Activated B cell treated with CpG ODN at 0.5 μM for 24 hours (primary cell): ENCODE measurements at places on chromosomes 4 and X. TPM values are rescaled to one million over a fixed set of nuclear protein-coding genes. Genes with fewer than 3 reads are reported as not detected.

GRCh38 chrX:84441143-84441542 lies 61.1 kb downstream of the HDX start:
- no peak for DNase-seq

DNA sequence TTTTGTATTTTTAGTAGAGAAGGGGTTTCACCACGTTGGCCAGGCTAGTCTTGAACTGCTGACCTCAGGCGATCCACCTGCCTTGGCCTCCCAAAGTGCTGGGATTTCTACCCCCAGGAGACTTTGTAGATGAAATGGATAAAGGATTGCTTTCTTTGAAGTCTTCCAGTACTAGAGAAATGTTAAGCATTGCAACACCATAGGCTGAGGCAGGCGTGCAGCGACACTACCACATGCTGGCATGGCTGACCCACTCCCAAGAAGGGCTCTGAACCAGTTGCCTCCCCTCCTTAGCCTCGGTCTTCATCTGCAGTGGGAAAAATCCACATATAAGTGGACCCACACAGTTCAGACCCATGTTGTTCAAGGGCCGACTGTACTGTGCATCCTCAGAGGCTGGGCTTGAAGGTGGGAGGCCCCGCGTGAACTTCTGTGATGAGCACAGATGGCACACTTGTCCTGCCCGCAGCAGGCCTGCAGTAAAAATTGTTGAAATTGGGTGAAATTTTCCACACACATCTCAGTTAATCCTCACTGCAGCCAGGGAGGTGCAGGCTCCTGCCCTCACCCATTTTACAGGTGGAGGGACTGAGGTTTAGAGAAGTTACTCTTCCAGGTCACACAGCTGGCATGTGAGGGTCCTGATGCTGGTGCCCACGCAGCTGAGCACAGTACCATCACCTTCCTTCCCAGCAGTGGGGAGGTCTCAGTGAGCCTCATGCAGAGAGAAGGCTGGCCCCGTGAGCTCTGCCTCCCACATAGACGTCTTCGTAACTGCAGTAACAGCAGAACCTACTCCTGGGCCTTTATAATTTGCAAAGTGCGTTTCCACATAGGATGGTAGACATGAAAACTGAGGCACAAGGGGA lies 35.5 kb downstream of the HTRA3 start:
- DNase-seq, result no peak

The POU3F4 gene
- total RNA-seq, result not detected in 2 replicates

The GABRG1 gene
- total RNA-seq, result not detected in 2 replicates

DNA sequence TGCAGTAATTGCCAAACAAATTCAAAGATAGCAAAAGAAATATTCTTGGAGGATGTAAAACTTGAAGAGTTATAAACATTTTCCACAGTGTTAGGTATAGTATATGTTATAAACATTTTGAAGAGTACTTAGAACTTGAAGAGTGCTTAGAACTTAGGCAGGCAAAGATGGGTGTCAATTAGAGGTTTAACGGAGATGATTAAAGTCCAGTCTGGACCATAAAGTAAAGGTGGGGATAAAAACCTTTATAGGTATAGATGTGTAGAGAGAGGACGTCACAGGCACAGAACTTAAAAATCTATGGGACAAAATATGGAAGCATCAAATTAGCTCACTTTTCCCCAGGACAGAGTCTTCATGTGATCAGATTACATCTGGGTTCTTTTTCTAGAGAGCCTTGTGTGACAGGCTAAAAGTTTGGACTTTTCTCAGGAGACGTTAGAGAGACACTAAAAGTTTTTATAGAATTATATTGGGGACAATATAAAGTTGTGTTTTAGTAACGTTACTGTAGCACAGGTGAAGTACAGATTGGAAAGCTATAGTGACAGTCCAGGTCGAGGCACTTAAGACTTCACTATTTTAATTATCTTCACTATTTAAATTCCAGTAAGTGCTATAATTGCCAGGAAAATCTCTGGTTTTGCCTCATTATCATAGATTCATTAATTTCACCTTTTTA lies 13.3 kb upstream of the MAD2L1 start:
- DNase-seq, result no peak

DNA sequence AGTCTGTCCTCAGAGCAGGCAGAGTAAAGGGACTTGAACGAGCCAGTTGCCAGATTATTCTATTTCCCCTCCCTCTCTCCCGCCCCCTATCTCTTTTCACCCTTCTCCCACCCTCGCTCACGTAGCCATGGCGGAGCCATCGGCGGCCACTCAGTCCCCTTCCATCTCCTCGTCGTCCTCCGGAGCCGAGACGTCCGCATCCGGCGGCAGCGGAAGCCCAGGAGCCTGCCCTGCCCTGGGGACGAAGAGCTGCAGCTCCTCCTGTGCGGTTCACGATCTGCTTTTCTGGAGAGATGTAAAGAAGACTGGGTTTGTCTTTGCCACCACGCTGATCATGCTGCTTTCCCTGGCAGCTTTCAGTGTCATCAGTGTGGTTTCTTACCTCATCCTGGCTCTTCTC lies 106.2 kb upstream of the SMAD1 start:
- DNase-seq, result no peak

DNA sequence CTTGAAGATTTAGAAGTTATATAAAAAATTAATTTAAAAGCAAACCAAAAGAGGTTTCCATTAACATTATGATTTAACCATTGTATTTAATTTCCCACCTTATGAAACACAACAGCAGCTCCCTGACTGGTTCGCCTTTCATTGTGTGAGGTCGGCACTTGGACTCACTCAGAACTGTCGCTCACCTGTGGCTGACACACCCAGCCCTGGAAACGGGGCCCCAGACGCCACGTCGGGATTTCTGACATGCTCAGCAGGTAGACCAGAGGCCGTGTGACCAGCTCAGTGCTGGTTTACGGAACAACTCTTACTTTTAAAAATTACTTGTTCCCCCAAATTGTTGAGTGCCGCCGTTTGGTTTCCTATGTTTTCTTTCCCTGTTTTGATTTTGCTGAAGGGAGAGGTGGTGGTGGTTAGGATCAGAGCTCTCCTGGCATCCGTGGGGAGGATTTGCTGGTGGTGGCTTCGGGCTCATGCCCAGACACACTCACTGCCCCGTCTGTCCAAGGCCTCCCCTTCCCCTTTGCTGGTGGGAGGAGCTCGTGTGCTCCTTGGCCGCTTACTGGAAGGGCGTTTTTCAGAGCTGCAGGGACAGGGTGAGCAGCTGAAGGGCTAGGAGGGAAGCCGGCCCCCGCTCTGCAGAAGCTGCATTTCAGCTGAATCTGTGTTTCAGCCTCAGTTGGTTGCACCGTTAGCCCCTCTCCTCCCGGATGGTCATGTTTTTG lies 59.2 kb downstream of the CPLX1 start:
- DNase-seq, result no peak

DNA sequence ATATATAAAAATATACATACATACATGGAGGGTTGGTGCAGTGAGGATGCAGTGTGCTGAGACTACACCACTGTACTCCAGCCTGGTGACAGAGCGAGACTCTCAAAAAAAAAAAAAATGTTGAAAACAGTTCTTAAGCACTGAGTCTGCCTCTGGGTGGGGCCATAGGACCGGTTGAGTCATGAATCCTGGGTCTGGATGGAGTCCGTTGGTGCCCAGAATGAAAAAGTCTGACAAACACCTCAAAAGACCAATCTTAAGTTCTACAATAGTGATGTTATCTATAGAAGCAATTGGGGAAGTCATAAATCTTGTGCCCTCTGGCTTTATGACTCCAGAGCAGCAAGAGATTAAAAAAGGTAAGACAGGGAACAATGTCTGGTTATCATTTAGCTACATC lies 70.4 kb downstream of the FGFBP1 start:
- DNase-seq, result no peak

- no peak for DNase-seq
These were observed 69.1 kb downstream of the SHISA3 start for GRCh38 chr4:42466273-42466844.

The SPANXA1 gene
- not detected in 2 replicates for total RNA-seq

GRCh38 chrX:44106864-44107263 lies 133.7 kb upstream of the NDP start:
- DNase-seq, result no peak

- no peak for DNase-seq
These were observed 54.9 kb downstream of the USO1 start for GRCh38 chr4:75779105-75779757.

The TLR2 gene
- total RNA-seq, result 3.6 and 4.3 TPM in 2 replicates

The KDM5C gene
- 109 and 117 TPM in 2 replicates for total RNA-seq

- DNase-seq, result no peak
These were observed 21.8 kb downstream of the FHL1 start for GRCh38 chrX:136168929-136169735.

The TMEM31 gene
- total RNA-seq, result not detected in 2 replicates

The HTR2C gene
- total RNA-seq, result not detected in 2 replicates

The MAGEA11 gene
- total RNA-seq, result not detected in 2 replicates

The KCNE5 gene
- total RNA-seq, result 0.40 and 0.42 TPM in 2 replicates

The ETFDH gene
- total RNA-seq, result 12.0 and 15.4 TPM in 2 replicates

DNA sequence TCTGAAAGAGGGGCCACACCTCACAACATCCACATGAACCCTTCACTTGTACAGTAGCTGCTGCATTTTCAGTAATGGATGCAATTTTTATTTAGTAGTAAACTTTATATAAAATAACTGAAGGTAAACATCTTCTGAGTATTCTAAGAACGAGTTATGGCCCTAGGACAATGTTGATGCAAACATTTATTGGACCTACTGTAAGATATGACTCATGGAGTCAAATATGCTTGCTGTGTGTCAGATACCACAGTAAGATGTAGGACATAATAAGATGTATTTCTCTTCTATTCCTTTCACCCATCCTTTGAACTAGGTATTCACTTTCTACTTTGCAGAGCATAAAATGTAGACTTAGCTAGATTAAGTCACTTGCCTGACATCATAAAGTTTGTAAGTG lies 87.6 kb downstream of the TEX13C start:
- DNase-seq, result no peak

DNA sequence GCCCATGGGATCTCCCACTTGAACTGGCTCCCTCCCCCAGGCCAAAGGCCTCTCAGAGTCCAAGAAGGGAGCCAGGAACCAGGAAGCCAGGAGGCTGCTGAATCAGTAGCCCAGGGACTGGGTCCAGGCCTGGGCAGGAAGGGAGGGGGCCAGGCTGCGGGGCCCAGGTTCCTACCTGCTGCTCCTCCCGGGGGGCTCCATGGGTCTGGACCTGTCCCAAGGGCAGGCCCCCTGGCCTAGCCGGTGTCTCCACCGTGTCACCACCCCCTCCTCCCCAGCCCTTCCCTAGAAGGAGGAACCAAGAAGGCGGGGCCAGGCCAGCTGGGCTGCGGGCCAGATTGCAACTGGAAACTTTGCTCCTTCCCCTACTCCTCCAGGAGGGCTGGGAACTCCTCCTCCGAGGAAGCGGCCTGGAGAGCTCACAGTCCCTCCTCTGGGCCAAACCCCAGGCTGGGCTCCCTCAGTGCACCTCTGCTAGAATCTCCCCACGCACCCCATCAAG lies at the start of gene IQSEC2:
TSS of gene IQSEC2 (minus strand) at position 264 of the 502 bp plus-strand sequence.
- no peak for DNase-seq

GRCh38 chrX:7149411-7149810 lies 1.5 kb upstream of the PUDP start:
- DNase-seq, result no peak

DNA sequence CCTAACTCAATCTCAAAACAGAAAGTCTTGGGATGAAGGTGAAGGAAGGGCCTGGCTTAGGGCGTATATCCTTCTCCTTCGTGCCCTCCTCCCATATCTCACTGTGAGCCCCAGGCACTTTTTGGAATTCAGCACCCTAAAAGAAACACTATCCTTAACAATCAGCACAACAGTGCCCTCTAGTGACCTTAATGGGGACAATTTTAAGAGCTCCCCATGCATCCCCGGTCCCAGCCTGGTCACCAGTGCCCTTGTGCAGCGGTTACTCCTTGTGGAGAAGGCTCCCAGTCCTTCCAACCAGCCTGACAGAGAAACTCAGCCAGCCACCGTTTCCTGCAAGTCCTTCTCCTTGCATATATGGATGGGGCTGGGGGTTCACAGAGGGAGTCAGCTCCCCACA lies 4.2 kb downstream of the PAK3 start:
- no peak for DNase-seq

DNA sequence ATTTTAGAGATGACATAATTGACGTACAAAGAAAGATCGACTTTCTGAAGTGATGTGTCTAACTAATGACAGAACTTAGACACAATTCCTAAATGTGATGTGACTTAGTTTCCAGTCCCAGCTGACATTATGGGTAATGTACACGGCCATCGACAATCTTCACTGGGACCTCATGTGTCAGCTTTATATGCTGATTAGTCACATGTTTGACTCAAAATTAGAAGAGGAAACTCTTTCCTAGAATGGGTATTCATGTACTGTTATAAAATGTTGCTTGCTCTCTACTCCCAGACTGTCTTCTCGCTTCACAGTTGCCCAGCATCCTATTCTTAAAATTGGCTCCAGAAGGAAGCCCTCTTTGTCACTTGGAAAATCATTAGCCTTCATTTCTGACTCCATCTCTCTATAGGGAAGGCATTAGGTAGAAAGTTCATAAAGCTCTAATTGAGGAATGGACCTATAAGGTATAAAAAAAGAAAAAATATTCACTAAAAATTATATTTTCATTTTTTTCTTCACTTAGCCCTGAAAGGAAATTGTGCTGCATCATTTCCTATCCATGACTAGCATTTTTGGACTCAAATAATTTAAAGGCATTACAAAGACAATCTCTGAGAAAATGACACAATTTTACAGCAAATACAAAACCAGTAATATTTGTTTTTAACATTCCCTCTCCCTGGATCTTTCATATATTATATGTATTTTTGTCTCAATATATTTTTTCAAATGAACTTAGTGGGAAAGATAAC lies 554.6 kb downstream of the INPP4B start:
- DNase-seq, result no peak

DNA sequence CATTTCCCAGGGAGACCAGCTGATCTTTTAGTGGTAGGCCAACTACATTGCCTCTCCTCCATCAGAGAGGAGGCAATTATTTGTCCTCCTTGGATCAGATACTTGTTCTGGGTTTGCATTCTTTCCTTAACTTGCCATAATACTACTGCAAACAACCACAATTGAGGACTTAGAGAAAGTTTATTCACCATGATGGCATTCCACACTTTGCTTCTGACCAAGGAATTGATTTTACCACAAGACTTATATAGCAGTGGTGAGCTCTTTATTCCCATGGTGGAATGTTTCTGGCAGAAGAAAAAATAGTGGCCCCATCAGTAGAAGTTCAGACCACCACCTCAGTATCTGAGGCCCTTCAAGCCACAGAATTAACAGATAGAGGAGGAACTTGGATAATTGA lies 123.9 kb upstream of the PPP3CA start:
- no peak for DNase-seq

DNA sequence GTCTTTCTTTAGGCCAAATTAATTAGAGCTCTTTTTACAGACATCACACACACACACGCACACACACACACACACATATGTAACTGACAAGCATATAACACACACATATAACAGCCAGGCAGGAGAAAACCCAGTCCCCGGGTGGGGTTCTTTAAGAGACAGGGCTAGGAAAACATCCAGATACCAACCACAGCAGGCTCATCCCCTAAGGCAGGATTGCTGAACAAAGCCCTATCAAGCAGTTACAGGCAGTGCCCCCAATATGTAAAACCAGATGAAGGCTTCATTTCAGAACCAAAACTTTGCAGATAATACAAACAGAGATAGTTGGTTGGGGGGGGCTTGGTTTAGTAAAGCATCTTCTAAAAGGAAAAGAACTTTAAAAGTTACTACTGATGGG lies 18.0 kb upstream of the FAM47E start:
- DNase-seq, result no peak
